ENCODE measurements at places on chromosomes 3 and 15.

DNA sequence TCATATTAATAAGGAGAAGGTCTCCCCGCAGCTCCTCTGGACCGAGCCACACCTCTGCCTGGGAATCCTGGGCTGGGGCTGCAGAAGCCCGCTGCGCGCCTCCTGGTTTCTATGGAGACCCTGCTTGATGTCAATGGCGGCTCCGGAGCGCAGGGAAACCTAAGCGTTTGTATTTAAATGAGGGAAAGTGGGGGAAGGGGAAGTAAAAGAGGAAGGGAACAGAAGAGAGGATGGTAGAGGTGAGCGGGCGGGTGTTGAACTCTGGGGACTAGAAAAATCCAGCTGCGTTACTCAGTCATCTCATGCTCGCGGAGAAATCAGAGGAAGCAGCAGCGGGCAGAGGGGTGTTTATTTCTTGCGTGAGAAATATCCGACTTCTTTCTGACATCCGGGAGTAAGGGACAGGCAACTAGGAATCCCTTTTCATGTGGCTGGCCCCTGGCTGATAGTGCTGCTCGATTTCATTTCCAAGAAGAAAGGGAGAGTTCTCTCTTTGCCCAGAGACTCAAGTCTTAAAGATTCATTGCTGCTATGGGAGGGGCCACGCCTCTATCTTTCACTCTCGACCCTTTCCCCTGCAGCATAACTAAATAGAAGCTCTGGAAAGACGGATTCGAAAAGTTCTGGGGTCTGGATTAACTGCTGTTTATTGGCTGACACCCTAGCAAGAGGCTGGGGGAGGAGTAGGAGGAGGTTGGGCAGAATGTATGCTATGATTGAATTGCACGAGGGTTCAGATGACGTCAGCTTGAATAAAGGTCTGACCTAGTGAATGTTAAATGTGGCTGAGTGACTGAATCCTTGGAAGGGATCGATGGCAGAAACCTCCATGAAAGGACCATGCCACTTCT is 110.5 kb upstream of the GAP43 start:
- no peak for DNase-seq

DNA sequence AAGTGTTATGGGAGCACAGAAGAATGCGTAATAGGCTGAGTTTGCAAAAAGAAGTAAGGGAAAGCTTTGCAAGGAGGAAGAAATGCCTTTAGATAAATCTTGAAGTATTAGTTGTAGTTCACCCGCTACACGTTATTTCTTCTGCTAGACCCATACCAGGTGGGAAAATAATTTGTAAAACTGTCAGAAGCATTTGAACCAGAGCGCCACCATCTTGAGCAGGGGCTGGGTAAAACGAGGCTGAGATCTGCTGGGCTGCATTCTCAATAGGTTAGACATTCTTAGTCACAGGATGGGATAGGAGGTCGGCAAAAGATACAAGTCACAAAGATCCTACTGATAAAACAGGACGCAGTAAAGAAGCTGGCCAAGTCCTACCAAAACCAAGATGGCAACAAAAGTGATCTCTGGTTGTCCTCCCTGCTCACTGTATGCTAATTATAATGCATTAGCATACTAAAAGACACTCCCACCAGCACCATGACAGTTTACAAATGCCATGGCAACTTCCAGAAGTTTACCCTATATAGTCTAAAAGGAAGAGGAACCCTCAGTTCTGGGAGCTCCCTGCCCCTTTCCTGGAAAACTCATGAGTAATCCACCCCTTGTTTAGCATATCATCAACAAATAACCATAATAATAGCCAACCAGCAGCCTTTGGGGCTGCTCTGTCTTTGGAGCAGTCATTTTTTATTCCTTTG is 50.0 kb upstream of the ZNF280D start:
- DNase-seq = peak; percentile 37

- peak; percentile 17 for DNase-seq
Measured at GRCh38 chr3:23741036-23741706, 64.6 kb upstream of the UBE2E1 start.

DNA sequence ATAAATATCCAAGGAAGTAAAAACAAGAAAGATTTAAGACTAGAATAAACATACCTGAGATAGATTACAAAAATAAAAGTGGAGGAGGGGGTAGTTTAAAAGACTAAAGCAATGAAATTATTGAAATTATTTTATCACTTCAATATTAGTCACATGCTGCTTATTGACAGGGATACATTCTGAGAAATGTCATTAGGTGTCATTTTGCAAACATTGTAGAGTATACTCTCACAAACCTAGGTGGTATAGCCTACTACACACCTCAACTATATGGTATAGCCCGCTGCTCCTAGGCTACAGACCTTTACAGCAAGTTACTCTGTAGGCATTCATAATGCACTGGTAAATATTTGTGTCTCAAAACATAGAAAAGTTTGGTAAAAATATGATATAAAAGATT is 77.1 kb upstream of the MLF1 start:
- DNase-seq = no peak

GRCh38 chr3:154690413-154690812 is 260.4 kb upstream of the GPR149 start:
- DNase-seq = peak; percentile 15

- DNase-seq = no peak
Measured at GRCh38 chr15:52200831-52201365, 9.7 kb upstream of the GNB5 start.

DNA sequence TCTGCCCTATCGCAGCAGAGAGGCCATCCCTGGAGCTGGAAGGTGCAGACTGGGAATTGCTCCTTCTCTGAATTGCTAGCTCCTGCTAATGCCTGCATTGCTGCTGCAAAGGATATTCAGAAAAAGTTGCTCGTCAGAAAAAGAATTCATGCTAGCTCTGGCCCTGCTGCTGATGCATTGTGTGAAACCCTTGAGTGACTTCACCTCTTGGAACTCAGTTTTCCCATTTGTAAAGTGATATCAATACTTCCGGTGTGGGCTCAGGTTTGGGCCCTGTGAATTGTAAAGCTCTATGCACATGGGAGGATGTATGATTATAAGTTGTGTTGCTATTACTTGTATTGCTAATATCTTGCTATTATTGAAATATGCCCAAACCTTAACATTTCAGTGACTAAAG is 11.4 kb downstream of the SQOR start:
- no peak for DNase-seq

GRCh38 chr3:146077181-146077580 is 83.8 kb downstream of the PLOD2 start:
- DNase-seq = no peak

DNA sequence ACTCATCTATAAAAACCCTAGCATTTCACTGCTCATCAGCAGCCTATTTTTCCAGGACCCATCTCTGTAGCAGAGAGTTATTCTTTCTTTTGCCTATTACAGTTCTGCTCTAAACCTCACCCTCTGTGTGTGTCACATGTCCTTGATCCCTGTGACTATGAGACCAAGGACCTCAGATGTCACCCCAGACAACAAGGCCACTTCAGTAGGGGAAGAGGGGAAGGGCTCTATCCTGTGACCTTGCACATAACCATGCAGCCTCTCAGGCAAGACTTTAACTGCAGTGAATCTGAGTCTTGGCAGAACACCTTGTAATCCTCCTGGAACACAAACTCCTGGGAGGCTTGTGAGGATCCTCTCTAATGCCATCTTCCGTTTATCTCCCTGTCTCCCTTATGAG is 4.4 kb upstream of the ZNF589 start:
- DNase-seq = peak; percentile 21

DNA sequence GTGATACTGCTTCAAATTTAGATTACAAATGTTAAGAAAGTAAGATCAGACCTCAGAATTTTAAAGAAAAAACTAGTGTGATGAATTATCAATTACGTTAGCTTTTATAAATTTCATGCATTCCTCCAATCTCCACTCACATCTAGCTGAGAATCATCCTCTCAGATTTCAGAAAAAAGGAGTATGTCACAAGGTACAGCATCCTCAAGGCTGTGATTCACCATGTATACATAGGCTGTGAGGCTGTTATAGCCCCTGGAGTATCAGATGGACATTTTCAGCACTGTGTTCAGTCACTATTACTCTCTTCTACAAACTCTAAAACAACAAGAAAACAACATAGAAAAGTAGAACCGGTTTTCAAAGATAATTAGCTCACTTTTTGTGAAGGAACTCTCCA is 214.4 kb downstream of the PCCB start:
- no peak for DNase-seq

DNA sequence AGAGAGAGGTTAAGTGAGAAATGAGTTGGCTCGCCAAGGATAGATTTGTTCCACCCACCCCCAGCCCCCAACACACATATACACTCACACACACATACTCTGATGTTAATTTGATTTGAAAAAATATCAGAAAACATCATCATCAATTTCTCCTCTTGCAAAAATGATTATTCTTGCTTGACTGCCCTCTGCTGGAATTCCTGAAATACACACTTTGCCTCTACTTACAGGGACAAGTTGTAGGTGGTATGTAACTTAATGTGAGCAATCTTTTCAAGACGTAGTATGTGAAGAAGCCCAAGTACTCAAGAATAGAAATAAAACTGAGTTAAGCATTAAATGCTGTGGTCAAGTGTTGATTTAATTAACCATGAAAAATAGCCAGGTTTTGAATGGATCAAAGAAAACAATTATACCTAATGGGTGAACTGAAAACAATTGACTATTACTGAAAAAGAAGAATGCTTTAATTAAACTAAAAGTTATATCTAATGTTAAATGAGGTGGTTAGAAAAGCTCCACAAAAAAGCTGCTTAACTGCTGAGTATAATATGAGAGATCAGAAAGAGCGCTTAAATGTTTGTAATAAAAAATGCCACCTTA is 46.6 kb upstream of the MDFIC2 start:
- peak; percentile 12 for DNase-seq

DNA sequence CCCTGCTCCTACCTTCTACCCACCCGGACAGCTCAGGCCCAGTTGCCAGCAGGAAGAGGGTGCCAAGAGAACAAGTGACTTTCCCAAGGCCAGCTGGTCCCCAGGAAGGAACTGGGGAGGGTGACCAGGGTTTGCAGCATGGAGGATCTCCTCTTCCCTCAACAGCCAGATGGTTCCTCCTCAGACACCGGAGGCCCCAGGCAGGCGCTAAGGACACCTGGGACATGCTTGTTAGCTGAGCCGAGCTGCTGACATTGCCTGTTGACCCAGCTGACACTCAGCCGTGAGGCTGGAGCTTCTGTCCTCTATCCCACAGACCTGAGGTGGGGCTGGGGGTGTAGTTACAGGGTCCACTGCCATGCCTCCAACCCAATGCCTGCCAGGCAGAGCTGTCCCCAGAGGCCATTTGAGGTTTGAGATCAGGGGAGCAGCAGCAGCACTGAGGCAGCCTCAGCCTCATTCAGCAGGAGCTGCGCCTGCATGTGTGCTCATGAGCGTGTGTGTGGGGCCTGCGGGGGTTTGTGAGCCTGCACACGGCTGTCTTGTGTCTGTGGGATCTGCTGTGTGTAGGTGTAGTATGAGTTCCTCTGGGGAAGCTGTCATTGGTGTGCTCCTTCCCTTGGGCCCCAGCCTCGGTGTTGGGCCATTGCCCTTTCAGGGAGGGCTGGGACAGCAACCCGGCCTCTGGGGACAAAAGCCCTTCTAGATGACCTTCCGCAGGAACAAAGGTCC is 7.1 kb downstream of the CPLX3 start:
- no peak for DNase-seq

GRCh38 chr3:16761571-16761970 is 123.2 kb upstream of the PLCL2 start:
- DNase-seq = no peak

DNA sequence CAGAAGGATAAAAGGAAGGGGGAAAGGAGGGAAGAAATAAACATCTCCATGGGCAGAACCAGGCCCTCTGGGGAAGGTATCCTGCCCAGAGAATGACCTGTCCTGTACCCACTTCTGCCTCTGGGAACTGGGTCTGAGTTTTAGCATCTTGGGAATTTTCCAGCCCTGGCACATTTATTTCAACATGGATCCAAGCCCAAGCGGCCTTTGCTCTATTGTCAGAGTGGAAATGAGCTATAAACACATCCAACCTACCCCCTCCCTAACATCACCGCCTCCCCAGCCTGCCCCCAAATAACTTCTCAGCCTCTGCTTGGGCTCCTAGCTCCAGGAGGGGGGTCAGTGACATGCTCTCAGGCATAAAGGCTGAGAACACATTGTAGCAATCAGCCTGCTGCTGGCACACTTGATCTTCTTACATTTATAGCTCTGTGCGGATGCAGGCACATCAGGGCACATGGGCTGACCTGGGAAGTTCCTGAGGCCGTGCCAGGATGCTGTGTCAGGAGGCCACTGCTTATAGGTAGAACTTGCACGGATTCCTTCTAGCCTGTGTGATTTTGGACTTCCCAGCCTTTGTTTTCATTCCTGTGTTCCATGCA is 4.6 kb upstream of the OXTR start:
- no peak for DNase-seq

DNA sequence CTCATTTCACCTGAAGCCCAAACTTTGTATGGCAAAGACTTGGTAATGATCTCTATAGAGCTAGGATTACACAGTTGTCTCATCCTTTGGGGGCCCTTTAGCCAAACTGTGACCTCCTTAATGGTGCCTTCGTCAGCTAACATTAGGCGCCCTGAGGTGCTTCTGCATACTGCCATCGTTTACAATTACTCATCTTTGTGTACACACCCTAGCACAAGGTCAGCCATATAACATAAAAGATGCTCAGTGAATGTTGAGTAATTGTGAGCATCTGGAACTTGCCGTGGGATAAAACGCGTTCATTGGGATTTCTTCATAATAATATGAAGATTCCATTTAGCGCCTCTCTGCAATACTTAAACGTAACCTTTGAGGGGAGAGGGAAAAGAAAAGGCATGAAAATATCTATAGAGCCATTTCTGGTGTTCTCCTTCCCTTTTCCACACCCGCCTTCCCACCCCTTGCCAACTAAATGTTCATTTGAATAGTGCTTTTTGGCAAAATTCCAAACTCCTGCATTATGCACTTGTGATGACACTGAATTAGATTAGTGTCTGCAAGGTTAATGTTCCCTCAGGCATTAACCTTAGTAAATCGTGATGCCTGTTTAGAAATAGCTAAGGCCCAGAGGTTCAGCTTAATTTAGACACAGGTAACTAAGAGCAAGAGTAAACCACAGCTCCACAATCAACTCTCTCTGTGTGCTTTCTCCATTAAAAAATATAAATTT is 990 bp upstream of the ZNF148 start:
- DNase-seq = no peak

GRCh38 chr3:186772281-186772694 is 11.1 kb upstream of the EIF4A2 start:
- DNase-seq = no peak

GRCh38 chr3:17182166-17182565 is 297.4 kb downstream of the PLCL2 start:
- DNase-seq = no peak
